ENCODE measurements at places on chromosomes 16 and 17.

GRCh38 chr16:49706620-49707355 lies 149.1 kb downstream of the ZNF423 start:
- no peak for DNase-seq

DNA sequence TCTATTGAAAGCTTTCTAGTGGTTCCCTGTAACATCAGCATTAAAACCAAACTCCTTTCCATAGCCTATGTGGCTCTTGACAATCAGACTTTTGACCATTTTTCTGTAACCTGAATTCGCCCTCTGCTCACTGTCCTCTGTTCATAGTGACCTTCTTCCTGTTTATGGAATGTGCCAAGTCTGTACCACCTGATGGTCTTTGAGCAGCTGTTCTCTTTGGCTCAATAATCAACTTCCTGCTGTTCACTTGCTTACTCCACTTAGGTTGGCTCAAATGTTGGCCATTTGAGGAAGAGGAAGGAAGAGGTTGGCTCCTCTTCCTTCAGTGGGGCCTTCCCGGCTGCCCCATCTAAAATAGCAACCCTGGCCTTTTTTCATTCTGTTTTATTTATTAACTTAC lies 251.5 kb downstream of the CA10 start:
- no peak for DNase-seq

DNA sequence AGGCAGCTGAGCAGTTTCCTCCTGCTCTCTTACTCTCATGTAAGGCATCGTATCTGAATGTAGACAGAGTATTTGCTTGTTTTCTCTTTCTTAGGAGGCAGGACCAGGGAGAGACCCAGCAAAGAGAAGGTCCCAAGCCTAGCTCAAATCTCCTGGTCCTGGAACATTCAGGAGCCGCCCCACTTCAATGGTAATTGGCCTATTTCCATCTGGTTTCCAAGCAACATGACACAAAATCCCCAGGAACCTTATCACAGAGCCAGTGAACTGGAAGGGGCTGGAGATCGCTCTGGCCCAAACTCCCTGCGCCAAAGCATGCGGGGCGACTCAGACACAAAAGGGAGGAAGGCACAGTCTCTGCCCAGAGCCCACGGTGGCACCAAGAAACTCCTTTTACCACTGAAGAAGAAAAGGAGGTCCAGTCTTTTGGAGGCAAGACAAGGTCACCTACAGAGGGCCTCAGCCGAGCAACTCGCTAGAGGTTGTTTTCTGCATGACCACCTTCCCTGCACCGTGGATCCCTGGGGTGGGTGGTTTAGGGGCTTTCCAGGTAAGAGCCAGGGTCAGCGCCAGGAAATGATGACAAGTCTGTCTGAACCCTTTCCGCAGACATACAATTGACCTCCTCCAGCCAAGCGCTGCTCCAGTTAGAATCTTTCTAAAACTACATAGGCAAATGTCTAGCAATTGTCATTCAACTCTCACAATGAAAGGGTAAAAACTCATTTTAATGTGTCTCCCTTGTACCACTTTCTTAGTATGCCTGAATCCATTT lies 394.7 kb downstream of the SOX9 start:
- no peak for DNase-seq

GRCh38 chr16:23496821-23497542 lies 13.3 kb downstream of the GGA2 start:
- DNase-seq, result no peak
